ENCODE measurements at places on chromosomes 7 and 10.

GRCh38 chr7:8436965-8437364 is 3.6 kb downstream of the NXPH1 start:
- no peak for DNase-seq

- no peak for DNase-seq
These were observed 2.0 kb downstream of the JCAD start for GRCh38 chr10:30057421-30057841.

DNA sequence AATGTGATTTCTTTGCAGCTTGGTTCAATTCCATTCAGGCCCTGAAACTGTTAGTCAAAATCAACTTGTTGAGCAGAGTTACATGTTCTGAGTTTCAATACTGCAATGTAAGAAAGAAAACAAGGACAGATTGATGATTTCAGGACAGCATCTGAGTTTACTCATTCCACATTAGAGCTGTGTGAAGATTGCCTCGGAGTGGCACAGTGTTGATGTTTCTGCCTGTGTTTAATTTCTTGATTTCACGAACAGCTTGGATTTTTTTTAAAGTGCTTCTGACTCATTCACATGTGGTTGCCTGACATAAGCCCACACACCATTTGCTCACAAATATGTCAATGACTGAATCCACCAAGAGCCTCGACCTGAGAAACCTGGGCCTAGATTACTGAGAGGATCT is 101.2 kb upstream of the PARD3 start:
- no peak for DNase-seq

DNA sequence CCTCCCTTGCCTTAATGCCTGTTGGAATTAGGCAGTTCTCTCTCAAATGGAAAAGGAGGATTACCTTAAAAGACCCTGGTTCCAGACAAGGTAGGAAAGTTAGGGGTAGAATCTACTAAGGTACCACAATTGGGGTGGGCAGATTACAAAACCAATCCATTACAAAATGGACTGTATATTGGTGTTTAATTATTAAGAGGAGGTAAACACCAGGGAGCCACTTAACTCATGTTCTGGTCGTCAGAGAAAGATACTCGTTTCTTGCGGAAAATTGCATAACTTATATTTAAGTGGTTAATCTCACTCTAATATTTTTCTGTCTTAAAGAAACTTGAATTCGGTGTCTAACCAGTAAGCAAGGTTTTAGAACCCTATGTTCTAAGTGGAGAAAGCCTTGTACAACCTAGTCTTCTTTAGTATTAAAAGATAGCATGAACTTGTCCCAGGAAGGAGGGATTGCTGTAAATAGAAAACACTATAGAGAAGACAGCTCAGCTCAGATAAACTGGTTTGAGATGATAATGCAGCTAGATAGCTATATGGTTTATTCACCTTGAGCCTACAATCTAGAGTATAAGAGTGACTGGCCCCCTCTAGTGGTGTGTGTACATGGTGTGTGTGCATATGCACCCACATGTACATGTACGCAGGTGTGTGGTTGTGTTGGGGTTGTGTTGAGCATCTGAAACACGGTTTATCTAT is 58.0 kb upstream of the STRIP2 start:
- no peak for DNase-seq

DNA sequence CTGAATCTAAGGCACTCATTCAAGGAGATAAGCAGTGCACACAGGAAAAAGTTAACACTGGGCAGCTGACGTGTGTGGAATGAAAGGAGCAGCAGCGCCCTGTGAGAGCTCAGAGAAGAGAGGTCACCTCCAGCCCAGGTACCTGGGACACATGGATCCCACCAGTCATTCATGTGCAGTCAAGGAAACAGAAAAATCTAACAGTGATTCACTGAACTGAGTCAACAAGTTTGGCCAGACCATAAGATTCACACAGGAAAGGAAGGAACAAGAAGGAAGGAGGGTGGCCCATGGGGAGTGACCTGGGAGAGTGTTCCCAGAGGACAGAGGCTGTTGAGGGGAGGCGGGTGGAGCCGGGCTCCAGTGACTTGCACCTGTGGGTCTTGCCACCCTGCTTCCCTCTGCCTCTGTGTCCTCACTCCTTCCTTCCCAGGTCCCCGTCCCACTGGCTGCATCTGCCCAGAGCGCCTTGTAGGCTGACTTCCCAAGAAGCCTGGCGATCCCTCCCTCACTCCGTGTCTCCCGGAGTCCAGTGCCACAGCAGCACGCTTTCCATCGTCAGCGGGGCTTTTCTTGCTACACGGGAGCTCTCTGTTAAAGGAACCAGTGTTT is 27.7 kb downstream of the RNF32 start:
- no peak for DNase-seq

- no peak for DNase-seq
These were observed 301.6 kb upstream of the HGF start for GRCh38 chr7:82071468-82071867.
